KBM-7 (cell line): ENCODE measurements at places on chromosomes 12 and 14.

DNA sequence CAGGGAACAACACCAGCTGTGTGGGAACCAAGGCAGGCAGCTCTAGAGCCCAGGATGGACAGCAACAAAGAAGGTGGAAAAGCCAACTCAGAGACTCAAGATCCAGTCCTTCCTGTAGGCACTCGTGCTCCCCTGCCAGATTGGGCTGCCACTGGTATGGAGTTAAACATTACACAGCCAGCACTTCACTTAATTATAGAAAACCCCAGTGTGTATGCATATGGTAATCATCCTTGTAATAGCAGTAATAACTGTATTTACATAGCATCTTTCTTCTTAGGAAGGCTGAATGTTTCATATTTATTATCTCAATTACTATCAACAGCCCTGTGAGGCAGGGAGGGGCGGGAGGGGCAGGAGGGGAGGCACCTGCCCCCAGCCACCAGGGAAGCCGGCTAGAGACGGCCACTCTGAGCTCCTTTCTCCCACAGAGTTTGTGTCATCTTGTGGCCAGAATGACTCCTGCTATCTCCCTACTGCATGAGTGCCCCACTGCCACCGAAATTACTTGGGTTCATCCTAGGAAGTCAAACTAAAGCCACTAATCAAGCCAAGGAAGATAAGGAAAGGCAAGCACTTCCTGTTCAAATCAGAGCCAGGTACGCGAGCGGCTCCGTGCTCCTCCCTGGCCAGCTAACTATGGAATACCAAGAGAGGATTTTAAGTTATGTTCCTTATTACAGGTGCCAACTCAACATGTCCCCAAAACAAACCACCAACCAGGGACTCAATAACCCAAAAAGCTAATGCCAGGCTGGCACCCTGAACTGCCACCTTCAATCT is 15.7 kb upstream of the RAB35 start:
- no peak for DNase-seq

- DNase-seq: peak; percentile 63
Observed at GRCh38 chr12:1852076-1852475, 31.7 kb downstream of the LRTM2 start.

GRCh38 chr12:90909069-90909770 is 45.8 kb downstream of the CCER1 start:
- peak; percentile 15 for DNase-seq

DNA sequence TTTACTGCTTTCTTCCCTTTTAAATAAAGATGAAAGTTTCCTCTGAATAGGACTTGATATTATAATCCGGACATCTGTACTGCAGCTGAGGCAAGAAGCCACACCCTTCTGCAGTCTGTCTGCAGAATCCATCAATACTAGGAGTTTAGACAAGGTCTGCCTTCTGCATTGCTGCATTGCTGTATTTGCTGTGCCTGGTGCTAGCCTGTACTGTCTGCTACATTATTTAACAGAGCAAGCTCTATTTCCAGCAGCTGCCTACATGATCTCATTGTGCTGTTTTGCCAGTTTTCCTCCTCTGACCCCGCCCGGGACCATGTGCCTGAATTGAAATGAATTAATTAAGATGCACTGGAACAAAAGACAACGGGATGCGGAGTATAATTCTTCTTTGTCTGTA is 1.7 kb downstream of the TUBA1A start:
- no peak for DNase-seq

GRCh38 chr14:101634202-101634849 is 73.0 kb downstream of the DIO3 start:
- no peak for DNase-seq

GRCh38 chr14:64186231-64187129 is 107.7 kb downstream of the ESR2 start:
- DNase-seq: no peak

DNA sequence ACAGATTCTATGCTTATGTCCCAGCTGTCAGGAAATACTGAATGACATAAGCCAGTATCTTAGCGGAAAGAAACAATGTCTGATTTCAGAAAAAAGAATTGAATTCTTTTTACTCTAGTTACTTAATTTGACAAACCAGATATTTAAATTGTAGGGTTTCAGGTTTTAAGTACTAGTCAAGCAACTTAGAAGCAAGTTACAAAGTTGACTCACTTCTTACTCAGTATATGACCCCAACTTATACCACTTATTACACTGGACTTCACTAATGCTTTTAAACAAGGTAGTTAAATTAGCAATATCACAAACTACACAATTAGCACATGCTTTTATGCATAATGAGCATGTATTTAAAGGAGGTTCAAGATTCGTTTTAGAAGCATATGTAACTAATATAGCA is 7.1 kb downstream of the GMFB start:
- no peak for DNase-seq

- peak; percentile 12 for DNase-seq
Observed at GRCh38 chr14:95835121-95835730, 41.4 kb upstream of the TUNAR start.

- no peak for DNase-seq
Observed at GRCh38 chr12:132311201-132311915, 18.0 kb downstream of the GALNT9 start.

GRCh38 chr14:82432301-82433105 is 898.9 kb upstream of the SEL1L start:
- DNase-seq: no peak

GRCh38 chr12:89040146-89040964 is 311.9 kb downstream of the DUSP6 start:
- peak; percentile 96 for DNase-seq

- DNase-seq: no peak
Observed at GRCh38 chr14:101231828-101232227, 328.3 kb upstream of the RTL1 start.

GRCh38 chr12:97921979-97922722 is 459.5 kb downstream of the RMST start:
- no peak for DNase-seq

- DNase-seq: no peak
Observed at GRCh38 chr12:4145990-4146859, 127.3 kb upstream of the CCND2 start.

DNA sequence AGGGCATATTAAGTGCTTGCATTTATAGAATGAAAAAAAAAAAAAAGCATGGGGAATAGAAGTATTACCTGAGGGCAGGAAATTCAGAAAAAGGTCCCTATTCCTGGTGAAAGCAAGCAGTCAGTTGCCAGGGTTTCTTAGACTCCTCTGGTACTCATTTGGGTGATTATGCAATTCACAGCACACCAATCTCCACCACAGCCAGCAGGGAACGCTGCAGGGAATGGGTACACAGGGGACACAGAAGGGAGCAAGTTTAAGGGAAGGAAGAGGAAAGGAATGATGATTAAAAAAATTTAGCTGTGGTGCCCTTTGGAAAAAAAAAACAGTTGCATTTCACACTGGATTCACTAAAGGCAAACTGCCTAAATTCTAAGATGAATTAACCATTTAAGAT is 14.2 kb downstream of the BLTP3B start:
- DNase-seq: peak; percentile 69

GRCh38 chr14:54251356-54251755 is 145.5 kb upstream of the CDKN3 start:
- no peak for DNase-seq

GRCh38 chr14:105838591-105839424 is 312.4 kb downstream of the TMEM121 start:
- DNase-seq: no peak

DNA sequence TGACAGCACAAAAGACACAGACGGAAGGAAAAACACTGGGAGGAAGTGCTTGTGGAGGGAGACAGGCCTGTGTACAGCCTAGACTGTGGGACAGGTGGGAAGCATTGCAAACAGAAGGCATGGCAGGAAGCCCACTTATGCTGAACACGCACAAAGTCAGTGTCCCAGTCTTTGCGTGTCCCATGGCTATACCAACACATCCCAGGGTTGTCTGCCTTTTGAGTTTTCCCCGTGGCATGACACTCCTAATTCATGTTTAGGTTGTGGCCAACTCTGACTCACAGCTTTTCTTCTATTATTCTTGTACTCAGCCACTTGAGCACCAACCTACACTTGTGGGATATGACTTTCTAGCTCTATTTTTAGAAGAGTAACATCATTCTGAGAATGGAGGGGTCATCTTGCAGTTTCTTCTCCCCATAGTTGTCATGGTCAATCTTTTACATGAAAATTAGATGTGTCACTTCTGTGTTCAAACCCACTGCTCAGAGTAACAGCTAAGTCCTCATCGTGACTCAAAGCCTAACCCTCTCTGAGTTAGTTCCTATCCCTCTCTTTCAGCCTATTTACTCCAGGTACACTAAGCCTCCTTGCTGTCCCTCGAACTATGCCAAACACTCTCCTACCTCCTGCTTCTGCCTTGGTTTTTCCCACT is 27.5 kb upstream of the JPH4 start:
- no peak for DNase-seq
